Heart left ventricle (tissue), 16 donors: ENCODE measurements at places on chromosomes 6 and 20. TPM values are rescaled to one million over a fixed set of nuclear protein-coding genes. Genes with fewer than 3 reads are reported as not detected.

Gene IL17F
- polyA plus RNA-seq: not detected

Gene GPLD1
- polyA plus RNA-seq: 0.34 TPM

Gene FAM83B
- 0.03 TPM for polyA plus RNA-seq

Gene TNFRSF6B
- 6.4 TPM for polyA plus RNA-seq

Gene KIAA1755
- 2.1 TPM for polyA plus RNA-seq

Gene CD24
- 0.95 TPM for polyA plus RNA-seq

Gene FAM110A
- polyA plus RNA-seq: 1.6 TPM

Gene PRL
- not detected for polyA plus RNA-seq

Gene FLRT3
- 0.04 TPM for polyA plus RNA-seq

DNA sequence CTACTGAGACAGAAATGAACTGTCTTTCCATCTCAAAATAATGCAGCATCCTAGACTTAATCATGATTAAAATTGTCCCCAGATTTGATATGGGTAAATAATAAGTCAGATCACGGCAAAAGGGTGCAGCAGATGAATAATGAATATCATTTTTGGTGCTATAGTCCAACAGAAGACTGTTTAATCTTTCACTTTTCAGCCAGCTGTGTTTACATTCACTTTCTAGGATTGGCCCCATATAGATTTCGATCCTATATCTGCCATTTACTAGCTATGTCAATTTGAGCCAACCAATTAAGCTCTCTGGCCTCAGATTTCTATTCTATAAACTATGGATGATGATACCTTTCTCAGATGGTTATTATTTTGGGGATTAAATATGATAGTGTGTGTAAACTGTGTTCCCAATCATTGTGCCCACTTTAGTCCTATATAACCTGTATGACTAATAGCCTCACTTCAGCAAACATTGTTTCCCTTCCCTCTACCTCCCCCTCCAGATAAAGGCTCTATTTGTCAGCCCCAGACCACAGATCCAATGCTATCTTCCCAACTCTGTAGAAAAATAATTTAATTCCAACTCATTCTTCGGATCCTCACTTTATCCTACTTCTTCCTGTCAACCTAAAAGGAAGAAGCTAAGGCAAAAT, 53.6 kb upstream of the NT5E start:
- no peak for DNase-seq

DNA sequence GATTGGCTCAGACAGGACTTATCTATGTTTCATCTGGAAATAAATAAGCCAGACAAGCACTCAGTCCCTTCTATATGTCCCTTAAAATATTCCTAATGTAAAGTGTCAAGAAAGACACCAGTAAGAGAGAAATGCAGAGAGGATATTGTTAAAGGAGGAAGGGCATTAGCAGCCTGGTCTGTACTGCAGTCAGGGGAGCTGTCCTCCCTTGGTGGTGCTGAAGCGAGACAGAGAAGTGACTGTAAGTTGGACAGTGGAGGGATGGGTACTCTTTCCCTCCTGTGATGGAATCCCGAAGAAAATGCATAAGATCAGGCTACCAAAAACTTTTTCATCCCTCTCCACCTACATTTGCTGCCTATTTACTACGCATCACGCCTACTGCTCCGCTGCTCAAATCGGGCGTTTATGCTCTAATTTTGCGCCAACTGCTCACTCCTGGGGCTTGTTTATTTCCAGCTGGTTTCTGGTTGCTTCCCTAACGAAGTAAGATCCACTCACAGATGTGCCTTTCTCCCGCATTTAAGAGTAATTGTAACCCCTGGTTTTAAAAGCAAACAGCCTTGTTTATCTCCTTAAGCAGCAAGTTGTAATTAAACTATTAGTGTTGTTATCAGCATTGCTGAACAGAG, 35.2 kb downstream of the PHACTR1 start:
- DNase-seq: peak; percentile 50

GRCh38 chr6:117448732-117449485, 23.2 kb upstream of the ROS1 start:
- DNase-seq: no peak

- no peak for DNase-seq
These were observed 56.3 kb downstream of the RTN4IP1 start for GRCh38 chr6:106572875-106573585.

DNA sequence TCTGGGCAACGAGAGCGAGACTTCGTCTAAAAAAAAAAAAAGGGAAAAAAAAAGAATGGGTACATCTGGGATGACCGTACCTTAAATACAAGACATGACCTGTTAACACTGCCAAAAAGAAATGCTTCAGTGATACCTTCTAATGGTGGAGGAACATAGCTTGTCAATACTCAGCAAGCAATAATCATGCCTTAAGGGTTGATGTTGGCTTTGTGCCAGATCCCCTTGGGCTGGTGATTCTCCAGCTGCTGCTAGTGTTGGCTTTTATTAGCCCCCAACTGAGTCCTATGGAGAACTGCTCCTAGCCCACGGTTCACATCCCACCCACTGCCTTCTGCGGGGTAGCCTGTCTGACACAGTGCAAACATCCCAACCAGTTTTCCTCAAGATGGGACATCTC, 134.9 kb downstream of the PLCB1 start:
- DNase-seq: no peak

DNA sequence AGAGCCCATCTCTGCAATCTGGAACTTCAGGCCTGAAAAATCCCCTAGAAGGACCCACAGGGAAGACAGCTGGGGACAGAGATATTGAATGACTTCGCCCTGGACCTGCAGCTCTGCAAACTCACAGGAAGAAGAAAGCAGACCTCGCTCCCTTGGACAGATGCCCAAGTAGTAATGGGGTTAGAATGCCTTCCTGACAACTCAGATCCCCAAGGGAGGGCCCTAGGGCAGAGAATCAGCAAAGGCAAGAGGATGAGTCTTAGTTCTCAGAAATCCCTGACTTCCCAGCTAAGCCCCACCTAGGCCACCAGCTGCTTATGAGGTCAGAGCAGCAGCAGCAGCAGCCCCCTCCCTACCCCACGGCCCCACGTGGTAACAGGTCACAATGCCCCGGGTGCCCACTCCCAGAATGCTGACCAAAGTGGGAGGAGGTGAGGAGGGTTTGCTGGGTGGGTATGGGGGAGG, at the start of gene C20orf141:
Gene C20orf141, plus strand, starts transcription at position 401 of the 465 bp plus-strand sequence. CDS start 198 bp downstream, outside the sequence.
- DNase-seq: peak; percentile 73

- no peak for DNase-seq
These were observed 462.5 kb upstream of the BTBD3 start for GRCh38 chr20:11454966-11455799.

- DNase-seq: no peak
These were observed 124.9 kb downstream of the CARMIL1 start for GRCh38 chr6:25404091-25404490.

DNA sequence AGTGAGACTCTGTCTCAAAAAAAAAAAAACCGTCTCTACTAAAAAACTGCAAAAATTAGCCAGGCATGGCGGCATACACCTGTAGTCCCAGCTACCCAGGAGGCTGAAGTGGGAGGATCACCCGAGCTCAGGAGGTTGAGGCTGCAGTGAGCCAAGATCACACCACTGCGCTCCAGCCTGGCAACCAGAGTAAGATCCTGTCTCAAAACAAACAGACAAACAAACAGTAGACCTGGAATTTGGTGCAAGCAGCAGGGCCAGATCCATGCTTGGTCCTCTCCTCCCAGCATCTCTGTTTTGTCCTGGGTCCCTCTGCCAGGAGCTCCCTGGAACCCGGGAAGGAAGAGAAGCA, 11.6 kb downstream of the RIPOR3 start:
- no peak for DNase-seq

DNA sequence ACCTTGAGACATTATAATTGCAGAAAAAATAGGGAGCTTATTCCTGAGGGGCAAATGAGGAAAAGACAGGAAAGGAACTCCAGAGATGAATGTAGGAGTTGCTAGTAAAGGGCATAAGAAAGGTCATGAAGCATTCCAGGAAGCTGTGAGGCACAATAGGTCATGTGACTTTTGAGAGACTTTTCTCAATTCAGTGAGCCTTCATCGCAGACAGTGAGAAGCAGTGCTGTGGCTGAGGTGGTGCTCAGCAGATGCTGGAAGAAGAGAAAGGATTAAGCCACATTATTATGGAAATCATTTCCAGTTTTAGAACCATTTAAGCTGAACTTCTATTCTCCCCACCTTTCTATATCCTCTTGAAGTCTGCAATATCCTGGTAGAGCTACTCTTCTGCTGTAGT, 4.1 kb downstream of the SPTLC3 start:
- no peak for DNase-seq

DNA sequence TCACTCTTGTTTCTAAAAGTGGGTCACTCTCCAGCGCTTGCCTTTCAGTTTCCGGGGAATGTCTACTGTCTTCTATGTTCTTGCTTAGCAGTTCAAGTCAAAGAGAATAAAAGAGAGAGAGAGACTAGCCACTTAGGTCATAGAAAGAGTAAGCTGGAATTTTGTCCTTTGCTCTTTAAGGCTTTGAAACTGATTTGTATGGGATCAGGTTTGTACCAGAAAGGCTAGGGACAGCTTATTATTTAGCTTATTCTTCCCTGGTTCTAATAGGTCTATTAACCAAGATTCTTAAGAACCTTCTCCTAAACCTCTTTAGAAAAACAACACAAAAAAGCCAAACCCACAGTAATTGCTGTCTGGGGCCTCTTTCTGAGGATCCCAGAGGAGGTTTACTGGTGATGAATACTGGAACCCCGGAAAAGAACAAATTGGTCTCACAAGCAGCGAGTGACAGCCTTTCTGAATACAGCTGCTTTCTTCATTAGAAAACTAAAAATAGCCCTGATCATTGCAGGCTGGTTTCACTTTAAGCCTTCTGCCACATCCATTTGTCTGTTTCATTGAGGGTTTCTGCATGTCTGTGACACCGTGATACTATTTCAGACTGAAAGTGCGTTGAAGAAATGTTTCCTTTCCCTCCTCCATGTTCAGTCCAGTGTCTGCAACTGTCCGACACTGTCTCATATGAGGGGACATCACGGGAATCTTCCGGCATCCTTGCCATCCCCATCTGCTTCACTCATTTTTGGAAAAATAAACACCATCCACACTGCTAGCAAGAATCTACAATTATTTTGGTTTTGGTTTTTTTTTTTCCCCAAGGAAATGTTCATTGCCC, 75.1 kb upstream of the ATXN1 start:
- DNase-seq: no peak

GRCh38 chr20:40510622-40511021, 178.4 kb downstream of the MAFB start:
- DNase-seq: no peak

DNA sequence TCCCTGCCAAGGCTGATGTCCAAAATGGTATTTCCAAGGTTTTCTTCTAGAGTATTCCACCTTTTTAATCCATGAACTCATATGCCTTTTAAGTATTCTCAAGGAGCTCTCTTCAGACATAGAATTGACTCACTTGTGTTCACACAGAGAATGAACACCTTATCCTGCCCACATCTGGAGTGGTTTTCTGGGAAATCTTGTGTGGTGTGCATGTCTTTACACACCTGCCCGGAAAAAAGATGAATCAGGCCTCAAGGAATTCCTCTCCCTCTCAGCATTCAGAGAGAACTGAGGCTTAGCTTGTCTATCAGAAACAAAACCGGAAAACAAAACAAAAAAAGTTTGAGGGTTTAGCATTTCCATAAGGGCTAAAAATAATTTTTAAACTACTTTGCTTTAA, 148.8 kb downstream of the TFAP2A start:
- DNase-seq: no peak
